NCI-H2107 (cell line): ENCODE measurements at places on chromosomes 3 and 15.

DNA sequence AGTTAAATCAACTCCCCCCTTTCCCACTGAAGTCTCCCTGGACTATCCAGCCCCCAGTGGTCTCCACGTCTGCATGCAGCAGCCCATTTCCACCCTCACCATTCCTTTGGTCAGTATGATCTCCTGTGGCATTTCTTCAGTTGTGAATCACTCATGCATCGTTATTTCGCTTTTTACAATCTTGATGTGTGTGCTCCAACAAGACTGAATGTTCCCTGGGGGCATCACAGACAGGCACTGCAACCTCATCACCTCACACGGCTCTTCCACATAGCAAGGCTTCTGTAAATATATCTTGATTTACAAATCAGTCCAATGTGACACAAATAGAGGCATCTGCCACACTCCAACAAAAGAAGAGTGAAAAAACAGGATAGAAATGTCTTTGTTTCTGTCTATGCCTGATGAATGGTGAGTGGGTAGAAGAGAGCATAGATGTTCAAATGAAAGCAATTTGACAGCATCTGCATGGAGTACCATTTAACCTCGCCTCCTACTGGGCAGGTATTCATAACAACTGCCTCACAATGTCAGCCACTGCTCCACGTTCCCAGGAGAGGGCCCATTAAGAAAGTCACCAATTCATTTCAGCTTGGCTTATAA is 5.2 kb downstream of the HEG1 start:
- peak; percentile 38 for DNase-seq

- peak; percentile 51 for DNase-seq
These were observed 3.8 kb downstream of the RBP2 start for GRCh38 chr3:139472380-139473010.

GRCh38 chr3:196970547-196971093 is 2.0 kb upstream of the PIGZ start:
- DNase-seq, result no peak

- no peak for DNase-seq
These were observed 229.2 kb downstream of the MBNL1 start for GRCh38 chr3:152497890-152498289.

DNA sequence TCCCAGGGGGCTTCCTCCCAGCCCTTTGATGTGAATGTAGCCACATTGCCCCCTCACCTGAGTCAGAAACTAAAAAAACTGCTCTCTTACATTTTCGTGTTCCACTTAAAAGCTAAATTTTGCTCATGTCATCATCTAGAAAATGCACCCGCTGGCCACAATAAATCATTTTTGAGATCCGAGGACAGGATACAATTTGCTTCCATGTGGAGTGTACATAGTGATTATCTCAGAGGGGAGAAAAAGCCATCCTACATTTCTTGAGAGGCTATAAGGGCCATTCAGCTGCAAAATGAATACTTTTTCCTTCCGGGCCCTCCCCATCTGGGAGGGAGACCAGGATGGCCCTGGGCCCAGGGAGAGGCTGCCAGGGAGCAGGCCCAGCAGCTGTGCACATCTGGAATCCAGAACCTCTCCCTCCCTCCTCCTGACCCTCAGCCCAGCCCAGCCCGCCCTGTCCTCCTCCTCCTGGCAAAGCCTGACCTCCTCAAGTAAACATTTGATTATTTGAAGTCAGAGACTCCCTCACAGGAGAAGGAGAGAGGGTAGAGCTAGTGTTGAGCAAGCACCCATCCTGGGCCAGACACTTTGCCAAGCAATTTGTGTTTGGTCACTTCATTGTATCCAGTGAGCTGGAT is 59.1 kb downstream of the CORO2B start:
- DNase-seq, result no peak

- DNase-seq, result no peak
These were observed 163.0 kb downstream of the TBC1D5 start for GRCh38 chr3:17579289-17580031.

DNA sequence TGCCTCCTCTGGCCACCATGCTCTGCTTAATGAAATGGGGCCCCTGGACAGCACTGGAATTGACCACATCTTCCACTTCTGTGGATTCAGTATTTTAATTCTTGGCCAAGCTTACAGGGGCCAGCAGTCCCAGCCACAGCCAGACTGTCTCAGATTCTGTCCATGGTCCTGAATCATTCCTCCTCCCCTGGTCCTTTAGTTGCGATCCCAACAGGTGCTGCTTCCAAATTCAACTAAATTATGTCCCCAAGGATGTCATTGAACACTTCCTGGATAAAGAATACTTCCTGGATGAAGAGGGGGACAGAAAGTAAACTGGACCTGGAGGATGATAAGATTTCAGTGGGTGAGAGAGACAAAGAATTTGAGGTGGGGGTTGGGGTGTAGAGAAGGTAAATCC is 111.1 kb upstream of the FOXB1 start:
- DNase-seq, result no peak

GRCh38 chr3:147943265-147943945 is 534.2 kb downstream of the ZIC1 start:
- DNase-seq, result no peak

GRCh38 chr3:65878831-65879230 is 159.9 kb downstream of the MAGI1 start:
- DNase-seq, result no peak

GRCh38 chr15:82810890-82811426 is 1.5 kb downstream of the WHAMM start:
- no peak for DNase-seq

GRCh38 chr15:45521596-45522327 is 793 bp downstream of the SLC30A4 start:
- DNase-seq, result no peak

- DNase-seq, result no peak
These were observed 34.0 kb upstream of the PCSK6 start for GRCh38 chr15:101523560-101523940.

- DNase-seq, result no peak
These were observed 36.1 kb upstream of the SLC25A36 start for GRCh38 chr3:140905559-140905958.

DNA sequence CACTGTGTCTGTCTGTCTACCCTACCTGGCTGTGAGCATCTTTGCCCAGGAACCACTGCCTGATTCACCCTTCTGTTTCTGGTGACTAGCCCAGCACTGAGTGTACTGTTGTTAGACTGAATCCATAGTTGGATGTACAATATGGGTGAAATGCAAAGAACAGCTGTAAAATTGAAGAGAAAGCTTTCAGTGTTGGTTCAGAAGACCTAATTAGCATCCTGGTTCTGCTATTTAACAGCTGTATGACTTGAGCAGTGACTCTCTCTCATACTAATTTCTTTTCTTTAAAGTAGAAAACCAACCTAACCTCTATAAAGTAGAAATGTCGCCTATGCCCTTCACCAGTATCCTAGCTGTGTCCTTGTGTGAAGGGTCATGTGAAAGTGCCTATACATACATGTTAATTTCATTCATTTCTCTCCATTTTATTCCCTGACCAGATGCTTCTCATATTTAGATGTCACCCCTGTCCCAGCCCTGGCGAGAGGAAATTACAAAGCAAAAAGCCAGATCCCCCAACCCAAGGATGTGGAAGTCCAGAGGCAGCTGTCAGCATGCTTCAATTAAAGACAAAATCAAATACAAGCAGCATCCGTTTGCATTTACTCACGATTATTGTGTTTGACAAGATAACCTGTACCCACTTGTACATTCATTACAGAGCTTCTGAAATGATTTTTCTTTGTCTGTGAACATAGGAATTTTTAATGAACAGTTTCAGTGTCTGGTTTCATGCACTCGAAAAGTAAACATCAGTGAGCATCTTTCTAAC is 305.7 kb upstream of the ICE2 start:
- no peak for DNase-seq

DNA sequence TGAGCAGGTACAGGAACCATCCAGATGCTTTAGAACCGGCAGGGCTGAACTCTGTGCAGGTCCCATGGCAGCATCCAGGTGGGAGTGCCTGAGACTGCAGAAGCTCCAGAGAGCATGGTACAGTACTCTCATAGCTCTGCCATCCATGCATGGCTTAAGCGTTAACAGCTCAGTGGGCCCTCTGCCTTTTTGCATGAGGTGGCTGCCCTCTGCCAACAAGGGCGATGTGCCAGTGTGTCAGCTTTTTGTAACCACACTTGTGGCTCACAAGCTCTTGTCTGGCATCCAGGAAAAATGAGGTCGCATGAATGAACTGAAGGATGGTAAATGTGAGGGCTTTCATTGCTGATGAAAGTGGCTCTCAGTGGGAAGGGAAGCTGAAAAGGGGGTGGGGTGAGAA is 950.1 kb downstream of the DIPK2A start:
- DNase-seq, result no peak

DNA sequence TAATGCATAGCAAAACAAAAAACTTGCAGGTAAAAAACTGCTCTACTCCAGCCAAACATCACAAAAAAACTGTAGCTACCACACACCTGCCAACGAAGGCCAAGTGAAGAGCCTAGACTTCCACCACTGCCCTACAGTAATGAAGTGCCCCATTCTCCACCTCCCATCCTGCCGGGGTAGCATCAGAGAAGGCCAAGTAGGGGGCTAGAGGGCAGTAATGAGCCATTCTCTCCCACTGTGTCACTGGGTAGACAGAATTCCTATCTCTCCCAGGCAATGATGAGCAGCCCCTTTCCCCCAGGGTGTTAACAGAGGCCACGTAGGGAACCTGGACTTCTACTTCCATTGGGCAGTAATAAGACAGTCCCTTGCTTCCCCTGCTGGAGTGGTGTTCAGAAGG is 9.5 kb downstream of the SEC22C start:
- DNase-seq, result no peak

DNA sequence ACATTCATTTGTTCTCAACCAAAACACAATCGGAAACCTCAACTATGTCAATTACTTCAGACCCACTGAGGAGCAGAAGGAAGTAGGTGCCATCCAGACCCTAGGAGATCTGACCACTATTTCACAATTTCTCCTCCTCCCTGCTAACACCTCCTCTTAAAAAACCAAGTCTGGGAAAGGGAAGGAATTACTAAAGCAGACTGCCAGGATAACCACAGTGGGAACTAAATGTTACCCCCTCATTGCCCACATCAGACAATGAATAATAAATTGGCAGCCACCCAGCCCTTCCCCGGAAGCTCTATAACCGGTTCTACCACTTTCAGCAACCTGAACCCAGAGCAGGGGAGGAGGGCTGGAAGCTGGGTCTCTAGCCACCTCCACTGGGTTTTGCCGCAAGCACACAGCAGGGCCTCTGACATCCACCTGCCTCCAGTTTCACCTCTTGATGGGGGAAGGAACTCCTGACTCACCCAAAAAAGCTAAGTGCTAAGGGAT is 17.6 kb downstream of the C15orf62 start:
- DNase-seq, result peak; percentile 73

GRCh38 chr15:89587955-89588354 is 12.7 kb downstream of the TICRR start:
- DNase-seq, result no peak

DNA sequence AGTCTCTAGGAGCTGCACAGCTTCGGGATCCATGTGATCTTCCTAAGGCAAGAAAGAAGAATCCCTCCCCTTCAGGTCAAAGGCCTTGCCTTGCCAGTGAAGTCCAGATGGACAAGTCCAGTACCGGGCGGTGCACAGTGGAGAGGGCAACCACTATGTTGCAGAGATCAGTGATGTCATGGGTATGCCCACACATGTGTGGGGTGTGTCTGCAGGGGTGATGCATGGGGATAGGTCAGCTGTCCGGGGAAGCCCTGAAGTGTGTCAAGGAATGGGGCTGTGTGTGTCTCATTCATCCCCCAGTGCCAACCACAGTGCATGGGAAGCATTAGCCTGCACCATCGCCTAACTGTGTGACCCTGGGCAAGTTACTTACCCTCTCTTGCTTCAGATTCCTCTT is 66.5 kb downstream of the TLE3 start:
- DNase-seq, result no peak

DNA sequence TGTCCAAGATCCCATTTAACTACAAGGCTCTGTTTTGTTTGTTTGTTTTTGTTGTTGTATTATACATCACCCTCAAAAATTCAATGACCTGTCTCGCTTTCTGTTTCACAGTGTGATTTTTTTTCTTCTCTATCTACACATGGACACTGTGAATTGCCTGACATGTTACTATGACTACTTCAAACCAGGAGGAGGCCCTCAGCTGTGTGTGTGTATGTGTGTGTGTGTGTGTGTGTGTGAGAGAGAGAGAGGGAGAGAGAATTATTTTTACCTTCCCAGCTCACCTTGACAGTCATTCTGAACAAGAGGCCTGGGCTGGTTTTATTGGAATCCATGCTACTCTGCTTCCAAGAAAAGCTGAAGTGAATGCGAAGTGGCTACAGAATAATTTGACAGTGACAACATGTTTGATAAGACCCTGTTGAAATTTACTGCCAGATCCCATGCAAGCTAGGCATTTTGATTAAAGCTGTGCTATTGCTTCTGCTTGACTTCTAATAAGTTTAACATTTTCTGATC is 841.4 kb downstream of the NSUN3 start:
- no peak for DNase-seq

DNA sequence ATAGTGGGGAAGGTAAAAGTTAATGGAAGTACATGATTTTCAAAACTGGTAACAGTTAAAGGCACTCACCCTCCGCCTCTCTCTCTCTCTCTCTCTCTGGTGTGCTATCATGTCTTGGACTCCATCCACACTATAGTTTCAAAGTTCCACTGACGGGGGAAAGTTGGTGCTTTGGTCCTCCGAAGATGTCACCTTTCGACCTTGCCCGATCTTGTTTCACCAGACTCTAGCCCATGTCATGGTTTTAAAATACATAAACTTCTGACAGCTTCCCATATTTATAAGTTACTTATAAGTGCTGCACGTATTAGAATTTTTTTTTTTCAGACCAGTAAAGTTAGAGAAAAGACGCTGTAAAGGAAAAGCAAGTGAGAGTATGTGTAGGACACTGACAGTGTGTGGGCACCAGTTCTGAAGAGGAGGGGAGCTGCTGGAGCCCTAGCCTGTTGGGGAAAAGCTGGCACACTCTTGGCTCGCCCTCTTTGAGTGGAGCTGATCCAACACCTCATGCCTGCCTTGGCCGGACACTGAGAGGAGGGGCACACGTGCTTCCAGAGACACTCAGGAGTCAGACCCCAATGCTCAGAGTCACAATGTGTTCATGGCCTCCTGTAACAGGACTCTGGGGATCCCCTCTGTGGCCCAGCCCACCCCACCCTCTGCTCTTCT is 200.5 kb upstream of the TPM1 start:
- no peak for DNase-seq

- no peak for DNase-seq
These were observed 963.4 kb downstream of the ROBO1 start for GRCh38 chr3:78804251-78805037.

GRCh38 chr3:2024713-2025112 is 74.0 kb upstream of the CNTN4 start:
- DNase-seq, result no peak

GRCh38 chr3:160140756-160141155 is 84.5 kb upstream of the C3orf80 start:
- DNase-seq, result no peak

DNA sequence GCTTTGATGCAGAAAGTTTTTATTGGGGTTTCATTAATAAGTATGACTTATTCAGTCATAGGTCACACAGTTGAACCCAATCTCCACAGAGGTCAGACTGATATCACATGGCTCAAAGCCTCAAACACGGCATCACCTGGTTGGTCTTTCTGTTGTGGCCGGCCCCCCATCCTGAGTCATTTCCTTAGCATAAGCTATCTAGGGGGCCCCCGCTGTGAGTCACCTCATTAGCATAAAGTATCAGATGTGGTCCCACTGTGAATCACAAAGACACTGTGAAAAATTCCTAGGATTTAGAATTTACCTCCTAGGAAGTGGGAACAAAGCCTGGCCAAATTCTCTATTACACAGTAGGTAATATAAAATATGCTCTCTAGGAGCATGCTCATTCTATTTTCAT is 502.2 kb downstream of the PYDC2 start:
- DNase-seq, result no peak

GRCh38 chr15:52427804-52428203 is 100.9 kb downstream of the MYO5A start:
- DNase-seq, result no peak

- DNase-seq, result no peak
These were observed 36.2 kb downstream of the VGLL3 start for GRCh38 chr3:86954747-86955146.
